Stomach (tissue), 19 donors: ENCODE measurements at places on chromosomes 3 and 15. TPM values are rescaled to one million over a fixed set of nuclear protein-coding genes. Genes with fewer than 3 reads are reported as not detected.

Gene SPTSSB
- total RNA-seq: 20.5 TPM

Gene C3orf49
- total RNA-seq: not detected

Gene POU1F1
- total RNA-seq: not detected

Gene ASB14
- not detected for total RNA-seq

Gene FGF7
- 24.1 TPM for total RNA-seq

Gene FRMD4B
- total RNA-seq: 35.6 TPM

- no peak overlapping the region for H3K4me3 ChIP-seq
- H3K4me1 ChIP-seq: peaks cover 59% of the 10 kb centered on the region
- peak; percentile 25 for DNase-seq
- H3K27ac ChIP-seq: peak overlapping the region; percentile 71
- H3K27me3 ChIP-seq: peaks cover 7% of the 10 kb centered on the region
Measured at GRCh38 chr3:112089956-112090886, 4.0 kb downstream of the C3orf52 start.

- no peak for DNase-seq
- peaks cover 6% of the 10 kb centered on the region for H3K4me1 ChIP-seq
- H3K27ac ChIP-seq: no peak overlapping the region
- H3K4me3 ChIP-seq: no peak overlapping the region
- no peaks in the 10 kb centered on the region for H3K27me3 ChIP-seq
- no peaks in the 10 kb centered on the region for H3K36me3 ChIP-seq
Measured at GRCh38 chr3:188274249-188274915, 120.4 kb downstream of the LPP start.

- no peak overlapping the region for H3K4me3 ChIP-seq
- peaks cover 82% of the 10 kb centered on the region for H3K36me3 ChIP-seq
- H3K27me3 ChIP-seq: no peaks in the 10 kb centered on the region
- H3K27ac ChIP-seq: no peak overlapping the region
- H3K4me1 ChIP-seq: peaks cover 27% of the 10 kb centered on the region
- DNase-seq: no peak
Measured at GRCh38 chr3:10274601-10275000, 18.1 kb downstream of the GHRL start.

- H3K4me1 ChIP-seq: no peaks in the 10 kb centered on the region
- no peak overlapping the region for H3K4me3 ChIP-seq
- H3K27ac ChIP-seq: no peak overlapping the region
- DNase-seq: no peak
- H3K27me3 ChIP-seq: no peaks in the 10 kb centered on the region
Measured at GRCh38 chr3:176262071-176262470, 935.2 kb downstream of the TBL1XR1 start.

DNA sequence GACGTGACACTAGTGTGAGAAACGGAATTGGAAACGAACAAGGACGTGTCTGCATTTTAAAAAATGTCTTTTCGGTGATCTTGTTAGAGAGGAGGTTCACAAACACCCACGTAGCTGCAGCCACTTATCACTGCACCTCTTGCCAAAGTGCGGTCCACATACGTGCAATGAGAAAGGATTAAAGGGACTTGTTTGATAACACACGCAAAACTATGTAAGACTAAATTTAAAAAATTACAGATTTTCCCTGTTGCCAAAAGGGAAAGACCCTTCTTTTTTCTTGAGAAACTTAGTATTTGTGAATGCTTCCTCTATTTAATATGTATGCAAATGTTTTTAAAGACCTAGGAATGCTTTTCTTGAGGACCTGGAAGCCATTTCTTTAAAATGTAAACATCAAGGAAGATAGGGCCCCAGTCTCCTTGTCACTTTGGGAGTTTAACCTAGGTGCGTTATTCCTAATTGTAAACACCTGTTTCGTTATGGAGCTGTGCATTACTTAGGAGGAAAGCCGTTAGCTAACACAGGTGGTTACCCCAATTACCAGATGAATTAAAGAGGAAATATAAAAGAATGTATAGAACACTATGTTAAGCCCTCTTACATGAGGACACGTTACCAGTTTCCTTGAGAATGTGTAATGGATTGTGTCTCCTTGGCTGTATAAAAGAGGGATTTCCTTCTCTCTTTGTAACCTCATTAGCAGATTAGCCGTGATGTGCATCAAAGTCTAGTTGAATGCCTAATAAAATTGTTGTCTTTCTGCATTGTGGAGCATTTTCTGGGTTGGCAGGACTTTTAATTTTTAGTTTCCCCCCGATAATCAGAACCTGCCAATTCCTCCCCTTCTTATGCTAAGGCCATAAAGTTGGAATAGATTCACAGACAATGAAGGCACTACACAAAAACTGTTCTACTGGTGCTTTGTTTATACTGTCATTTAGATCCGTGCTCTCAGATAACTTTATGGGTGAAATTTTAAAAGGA, 1.0 kb downstream of the LEKR1 start:
- H3K27me3 ChIP-seq: no peaks in the 10 kb centered on the region
- peak overlapping the region; percentile 74 for H3K4me3 ChIP-seq
- DNase-seq: peak; percentile 29

DNA sequence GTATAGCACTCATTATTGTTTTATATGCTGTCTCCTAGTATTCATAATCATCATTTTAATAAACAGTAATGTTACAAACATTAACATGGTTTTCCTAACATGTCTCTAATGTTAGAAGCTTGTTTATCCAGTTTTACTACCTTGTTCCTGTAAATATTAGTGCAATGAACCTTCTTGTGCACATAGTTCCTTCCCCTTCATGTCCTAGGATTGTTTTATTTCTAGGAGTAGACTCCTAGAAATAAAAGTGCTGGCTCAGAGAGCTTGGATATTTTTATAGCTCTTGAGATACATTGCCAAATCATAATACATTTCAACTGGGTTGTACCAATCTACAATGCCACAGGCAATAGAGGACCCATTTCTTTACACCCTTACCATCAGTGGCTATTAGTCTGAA, 161.3 kb downstream of the SV2B start:
- H3K4me1 ChIP-seq: peaks cover 5% of the 10 kb centered on the region
- H3K27ac ChIP-seq: no peak overlapping the region
- no peak for DNase-seq
- H3K36me3 ChIP-seq: no peaks in the 10 kb centered on the region
- no peaks in the 10 kb centered on the region for H3K27me3 ChIP-seq
- H3K4me3 ChIP-seq: no peak overlapping the region

DNA sequence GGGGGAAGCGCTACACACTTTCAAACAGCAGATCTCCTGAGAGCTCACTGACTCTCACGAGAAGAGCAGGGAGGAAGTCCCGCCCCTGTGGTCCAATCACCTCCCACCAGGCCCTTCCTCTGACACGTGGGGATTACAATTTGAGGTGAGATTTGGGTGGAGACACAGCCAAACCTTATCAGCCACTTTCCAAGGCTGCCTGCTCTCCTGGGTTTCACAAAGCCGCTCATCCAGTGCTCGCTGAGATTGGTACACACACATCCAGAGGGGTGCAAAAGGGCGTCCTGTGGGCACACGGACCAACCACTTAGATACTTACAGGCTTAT, 23.1 kb downstream of the XXYLT1 start:
- no peak overlapping the region for H3K4me3 ChIP-seq
- H3K27me3 ChIP-seq: no peaks in the 10 kb centered on the region
- no peaks in the 10 kb centered on the region for H3K4me1 ChIP-seq
- H3K27ac ChIP-seq: no peak overlapping the region

- H3K4me1 ChIP-seq: no peaks in the 10 kb centered on the region
- no peak overlapping the region for H3K27ac ChIP-seq
- no peaks in the 10 kb centered on the region for H3K36me3 ChIP-seq
- DNase-seq: no peak
- H3K4me3 ChIP-seq: no peak overlapping the region
Measured at GRCh38 chr3:59486520-59486919, 436.7 kb upstream of the CFAP20DC start.

DNA sequence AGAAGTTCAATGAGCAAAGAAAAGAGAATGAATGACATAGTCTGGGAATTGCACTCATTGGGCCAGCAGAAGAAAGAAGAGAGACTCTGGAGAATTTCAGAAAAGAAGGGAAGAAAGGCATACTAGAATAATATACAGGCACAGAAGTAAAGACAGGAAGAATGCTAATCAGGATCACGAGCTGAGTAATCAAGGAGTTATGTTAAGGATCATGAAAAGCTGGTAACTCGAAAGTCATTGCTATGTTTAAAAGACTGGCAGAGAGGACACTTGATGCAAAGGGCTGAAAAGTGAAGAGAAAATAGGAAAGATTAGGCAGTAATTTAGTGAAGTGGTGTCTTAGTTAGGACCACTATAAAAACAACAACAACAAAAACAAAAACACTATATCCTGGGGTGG, 284.1 kb downstream of the ZBBX start:
- no peak for DNase-seq
- H3K4me3 ChIP-seq: no peak overlapping the region
- no peaks in the 10 kb centered on the region for H3K36me3 ChIP-seq
- no peaks in the 10 kb centered on the region for H3K27me3 ChIP-seq
- no peak overlapping the region for H3K27ac ChIP-seq

- no peaks in the 10 kb centered on the region for H3K27me3 ChIP-seq
- H3K4me3 ChIP-seq: no peak overlapping the region
- DNase-seq: no peak
- H3K4me1 ChIP-seq: peaks cover 36% of the 10 kb centered on the region
Measured at GRCh38 chr15:38076786-38077185, 142.3 kb downstream of the TMCO5A start.

DNA sequence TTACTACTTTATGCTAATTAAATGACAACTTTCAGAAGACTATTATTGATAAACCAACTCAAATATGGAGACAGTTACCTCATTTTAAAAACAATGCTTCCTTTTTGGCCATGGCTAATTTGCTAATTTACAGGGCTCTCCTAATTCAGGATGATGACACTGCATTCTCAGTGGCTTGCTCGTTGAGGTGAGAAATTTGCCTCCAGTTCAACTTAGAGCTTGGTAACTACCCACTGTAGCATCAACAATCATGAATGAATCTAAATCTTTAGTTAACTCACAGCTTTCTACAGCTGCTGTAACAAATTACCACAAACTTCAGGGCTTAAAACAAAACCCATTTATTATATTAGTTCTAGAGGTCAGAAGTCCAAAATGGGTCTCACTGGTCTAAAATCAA, 14.0 kb downstream of the PBRM1 start:
- DNase-seq: no peak
- no peak overlapping the region for H3K4me3 ChIP-seq
- H3K27ac ChIP-seq: no peak overlapping the region
- H3K4me1 ChIP-seq: peaks cover 6% of the 10 kb centered on the region

DNA sequence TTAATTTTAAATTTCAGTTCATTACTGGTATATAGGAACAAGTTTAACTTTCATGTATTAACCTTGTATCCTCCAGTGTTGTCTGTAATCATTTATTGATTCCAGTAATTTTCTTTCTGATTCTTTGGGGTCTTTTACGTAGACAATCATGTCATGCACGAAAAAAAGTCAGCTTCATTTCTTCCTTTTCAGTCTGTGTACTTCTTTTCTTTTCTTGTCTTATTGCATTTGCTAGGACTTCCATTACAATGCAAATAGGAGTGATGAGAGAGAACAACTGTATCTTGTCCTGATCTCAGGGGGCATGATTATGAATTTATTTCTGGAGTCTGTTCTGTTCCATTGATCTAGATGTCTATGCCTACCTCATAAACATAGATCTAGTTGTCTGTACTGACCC, 56.5 kb downstream of the STT3B start:
- no peak overlapping the region for H3K4me3 ChIP-seq
- H3K4me1 ChIP-seq: peaks cover 6% of the 10 kb centered on the region
- no peak overlapping the region for H3K27ac ChIP-seq
- no peak for DNase-seq
- H3K36me3 ChIP-seq: no peaks in the 10 kb centered on the region

DNA sequence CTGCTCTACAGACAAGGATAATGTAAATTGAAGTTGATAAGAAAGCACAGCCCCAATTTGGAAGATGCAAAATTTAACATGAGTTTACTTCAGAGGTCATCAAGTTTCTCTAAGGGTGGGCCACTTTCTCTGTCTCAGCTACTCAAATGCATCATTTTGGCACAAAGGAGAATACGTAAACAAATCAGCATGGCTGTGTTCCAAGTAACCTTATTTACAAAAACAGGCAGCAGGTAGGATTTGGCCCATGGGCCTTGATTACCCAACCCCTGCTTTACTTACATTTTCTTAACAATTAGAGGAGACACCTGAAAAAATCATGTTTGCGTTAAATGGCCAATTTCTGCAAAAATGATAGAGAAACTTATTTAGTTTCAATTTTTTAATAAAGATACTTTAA, 181.7 kb downstream of the GBE1 start:
- H3K36me3 ChIP-seq: peaks cover 11% of the 10 kb centered on the region
- H3K4me3 ChIP-seq: no peak overlapping the region
- DNase-seq: no peak
- H3K27ac ChIP-seq: no peak overlapping the region

DNA sequence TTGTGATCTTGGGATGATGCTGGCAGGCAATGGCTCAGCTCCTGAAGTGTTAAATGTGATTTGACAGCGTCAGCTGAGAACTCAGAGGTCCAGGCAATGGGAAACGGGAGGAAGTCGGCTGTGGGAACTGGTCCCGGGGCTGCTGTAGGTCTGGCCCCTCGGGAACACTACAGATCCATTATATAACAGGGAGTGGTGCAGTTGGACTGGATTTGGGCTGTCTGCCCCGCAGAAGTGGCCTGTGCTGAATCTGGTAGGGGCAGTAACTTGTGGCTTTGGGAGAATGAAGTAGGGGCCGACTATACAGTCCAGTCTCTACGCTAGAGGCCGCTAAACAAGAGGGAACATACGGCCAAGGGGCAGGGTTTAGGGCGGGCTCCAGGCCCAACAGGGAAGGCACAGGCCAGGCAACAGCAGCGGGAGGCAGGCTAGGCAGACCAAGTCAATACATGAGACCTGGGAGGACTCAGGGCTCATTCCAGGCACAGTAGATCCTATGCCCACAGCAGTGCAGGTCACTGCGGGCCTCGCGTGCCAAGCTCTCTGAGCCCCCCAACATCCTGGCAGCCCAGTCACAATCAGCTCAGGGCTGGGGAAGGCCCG, 20.3 kb upstream of the IL16 start:
- peak; percentile 36 for DNase-seq
- no peaks in the 10 kb centered on the region for H3K36me3 ChIP-seq
- H3K4me1 ChIP-seq: no peaks in the 10 kb centered on the region
- no peak overlapping the region for H3K27ac ChIP-seq
- H3K27me3 ChIP-seq: no peaks in the 10 kb centered on the region
- no peak overlapping the region for H3K4me3 ChIP-seq

- H3K4me3 ChIP-seq: no peak overlapping the region
- H3K27me3 ChIP-seq: no peaks in the 10 kb centered on the region
- H3K27ac ChIP-seq: no peak overlapping the region
- H3K36me3 ChIP-seq: no peaks in the 10 kb centered on the region
- H3K4me1 ChIP-seq: no peaks in the 10 kb centered on the region
- DNase-seq: no peak
Measured at GRCh38 chr3:5389057-5389456, 201.6 kb downstream of the EDEM1 start.

GRCh38 chr3:63343674-63344073, 65.6 kb downstream of the SYNPR start:
- peaks cover 9% of the 10 kb centered on the region for H3K4me1 ChIP-seq
- peak; percentile 67 for DNase-seq
- no peaks in the 10 kb centered on the region for H3K36me3 ChIP-seq
- H3K27ac ChIP-seq: no peak overlapping the region

- no peak overlapping the region for H3K4me3 ChIP-seq
- peaks cover 28% of the 10 kb centered on the region for H3K4me1 ChIP-seq
- H3K27ac ChIP-seq: no peak overlapping the region
- no peak for DNase-seq
Measured at GRCh38 chr3:61650719-61651410, 89.5 kb downstream of the PTPRG start.
